ENCODE measurements at places on chromosomes 5 and 9.

GRCh38 chr9:110021891-110022290 is 186.1 kb downstream of the C9orf152 start:
- DNase-seq, result no peak

GRCh38 chr5:25516141-25516540 is 871.4 kb upstream of the CDH10 start:
- DNase-seq, result no peak

- DNase-seq, result peak; percentile 52
Observed at GRCh38 chr9:133148199-133149129, 15.2 kb downstream of the GBGT1 start.

GRCh38 chr9:116695438-116695837 is 8.3 kb downstream of the TRIM32 start:
- DNase-seq, result no peak

- DNase-seq, result no peak
Observed at GRCh38 chr9:104915753-104916152, 12.2 kb downstream of the ABCA1 start.

DNA sequence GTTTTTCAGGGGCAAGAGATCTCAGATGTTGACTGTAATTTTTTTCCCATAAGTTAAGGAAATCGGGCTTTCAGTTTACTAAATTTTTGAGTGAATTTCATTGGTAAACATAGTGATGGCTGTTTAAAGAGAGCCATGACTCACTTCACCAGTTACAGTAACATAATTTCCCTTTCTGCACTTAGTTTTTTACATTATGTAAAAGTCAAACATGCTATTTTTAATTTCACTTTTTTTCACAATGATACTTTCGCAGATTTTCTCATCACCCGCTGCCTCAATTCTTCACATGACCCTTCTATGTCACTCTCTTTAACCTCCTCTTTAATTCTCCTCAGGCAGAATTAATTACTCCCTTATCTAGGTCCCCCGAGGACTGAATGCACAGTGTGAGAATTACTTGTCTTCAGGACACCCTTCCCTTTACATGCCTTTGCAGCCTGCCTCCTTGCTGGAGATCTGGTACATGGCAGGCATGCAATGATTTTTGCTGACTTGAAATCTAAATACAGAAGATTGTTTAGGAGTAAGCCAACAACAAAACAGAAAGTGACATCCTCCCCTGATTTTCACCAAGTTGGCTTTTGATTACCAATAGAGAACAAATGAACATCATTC is 217.5 kb upstream of the S1PR3 start:
- DNase-seq, result no peak

- no peak for DNase-seq
Observed at GRCh38 chr5:150045549-150045948, 40.8 kb downstream of the CSF1R start.

Measured in activated T-cell treated with anti-CD3 and anti-CD28 coated beads, Interleukin-2, amount 50 U/mL, for 4 hours (primary cell).